ENCODE measurements at places on chromosomes 1 and 21.

DNA sequence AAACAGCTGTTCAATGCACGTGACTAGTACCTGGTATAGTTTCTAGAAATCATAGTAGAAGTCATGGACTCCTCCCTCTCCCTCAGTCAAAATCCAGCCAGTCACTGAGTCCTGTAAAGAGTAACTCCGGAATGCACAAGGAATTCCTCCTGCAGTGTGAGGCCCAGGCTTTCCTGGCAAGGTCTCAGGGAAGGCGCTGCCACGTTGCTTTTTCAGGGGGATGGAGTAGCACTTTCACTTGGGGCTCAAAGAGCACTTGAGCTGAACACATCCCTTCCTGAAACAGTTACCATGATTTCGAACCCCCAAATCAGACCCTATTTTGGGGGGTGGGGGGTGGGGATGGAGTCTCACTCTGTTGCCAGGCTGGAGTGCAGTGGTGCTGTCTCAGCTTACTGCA, 26.4 kb upstream of the LRRC8D start:
- no peak for DNase-seq

- DNase-seq, result no peak
These were observed 113.1 kb downstream of the RHOU start for GRCh38 chr1:228848406-228848805.

DNA sequence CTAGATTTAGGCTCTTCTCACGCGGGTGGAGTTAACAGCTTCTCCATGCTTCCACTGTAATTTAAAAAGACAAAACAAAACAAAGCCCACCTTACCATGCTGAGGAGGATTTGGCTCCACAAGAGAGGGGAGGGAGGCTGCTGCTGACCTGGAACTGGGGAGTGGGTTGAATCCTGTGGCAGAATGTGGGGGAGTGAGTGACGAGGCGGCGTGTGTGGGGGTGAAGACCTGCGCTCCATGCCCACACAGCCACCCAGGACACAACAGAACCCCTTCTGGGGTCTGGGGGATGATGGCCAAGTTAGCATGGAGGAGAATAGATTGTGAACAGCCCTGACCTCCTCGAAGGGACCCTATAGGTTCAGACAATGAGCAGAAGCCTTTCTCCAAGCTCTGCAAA, 44.0 kb upstream of the LRRN2 start:
- no peak for DNase-seq

DNA sequence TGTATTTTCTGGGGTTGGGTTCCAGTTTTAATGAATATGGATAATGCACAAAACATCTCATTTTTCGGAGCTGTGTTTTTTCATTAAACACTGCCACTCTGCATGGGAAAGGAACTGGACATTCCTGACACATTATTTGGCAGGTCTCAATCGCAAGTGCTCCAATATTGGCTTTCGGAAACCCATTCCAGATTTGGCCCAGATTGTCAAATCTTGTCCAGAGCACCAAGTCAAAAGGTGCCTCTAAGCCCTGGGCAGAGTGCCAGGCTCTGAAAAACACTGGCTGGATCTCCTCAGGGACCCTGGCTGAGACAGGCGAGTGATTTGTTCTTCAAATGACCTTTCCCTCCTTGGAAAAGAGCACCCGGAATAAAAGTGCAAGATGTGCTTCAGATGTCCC, 68.4 kb upstream of the MRPS6 start:
- no peak for DNase-seq

DNA sequence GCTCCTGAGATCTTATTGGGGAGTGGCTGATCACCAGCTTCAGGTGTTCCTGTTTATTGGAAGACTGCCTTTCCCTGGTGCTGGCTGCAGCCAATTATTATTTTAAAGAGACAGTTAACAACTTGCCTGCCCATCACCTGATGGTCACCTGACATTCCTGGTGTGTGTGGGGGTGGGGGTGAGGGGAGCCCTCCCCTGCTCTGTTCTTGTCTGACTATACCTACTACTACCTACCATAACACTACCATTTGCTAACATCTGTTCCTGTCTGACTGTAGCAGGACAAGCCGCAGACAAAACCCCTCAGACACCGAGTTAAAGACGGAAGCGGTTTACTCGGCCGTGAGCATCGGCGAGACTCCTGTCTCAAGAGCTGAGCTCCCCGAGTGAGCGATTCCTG, 54.9 kb upstream of the NBPF3 start:
- DNase-seq, result no peak

GRCh38 chr1:200506471-200506870, 96.6 kb upstream of the ZNF281 start:
- DNase-seq, result no peak

DNA sequence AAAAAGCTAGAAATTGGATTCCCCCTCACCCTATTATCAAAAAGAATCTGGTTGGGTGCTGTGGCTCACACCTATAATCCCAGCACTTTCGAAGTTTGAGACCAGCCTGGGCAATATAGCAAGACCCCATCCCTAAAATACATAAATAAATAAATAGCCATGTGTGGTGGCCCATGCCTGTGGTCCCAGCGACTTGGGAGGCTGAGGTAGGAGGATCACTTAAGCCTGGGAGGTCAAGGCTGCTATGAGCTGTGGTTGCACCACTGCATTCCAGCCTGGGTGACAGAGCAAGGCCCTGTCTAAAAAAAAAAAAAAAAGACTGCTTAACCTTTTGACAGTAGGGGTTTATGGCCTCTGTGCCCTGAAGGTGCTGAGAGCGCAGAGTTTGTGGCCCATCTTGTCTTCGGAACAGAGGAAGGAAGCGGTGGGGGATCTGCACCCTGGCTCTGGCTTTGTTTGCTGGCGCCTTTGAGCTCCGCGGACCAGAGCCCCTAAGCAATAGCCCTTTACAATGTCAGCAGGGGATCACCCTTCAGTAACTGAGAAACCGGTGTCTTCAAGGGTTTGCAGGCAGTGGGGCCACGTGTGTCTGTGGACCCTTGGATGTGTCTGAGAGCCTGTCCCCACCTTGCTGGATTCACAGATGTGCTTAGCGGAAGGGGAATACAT, 22.1 kb downstream of the SLC2A7 start:
- no peak for DNase-seq

- DNase-seq, result peak; percentile 30
These were observed 5.0 kb downstream of the SLC22A15 start for GRCh38 chr1:115980998-115981993.

- no peak for DNase-seq
These were observed 129.2 kb downstream of the ROR1 start for GRCh38 chr1:63902844-63903589.

DNA sequence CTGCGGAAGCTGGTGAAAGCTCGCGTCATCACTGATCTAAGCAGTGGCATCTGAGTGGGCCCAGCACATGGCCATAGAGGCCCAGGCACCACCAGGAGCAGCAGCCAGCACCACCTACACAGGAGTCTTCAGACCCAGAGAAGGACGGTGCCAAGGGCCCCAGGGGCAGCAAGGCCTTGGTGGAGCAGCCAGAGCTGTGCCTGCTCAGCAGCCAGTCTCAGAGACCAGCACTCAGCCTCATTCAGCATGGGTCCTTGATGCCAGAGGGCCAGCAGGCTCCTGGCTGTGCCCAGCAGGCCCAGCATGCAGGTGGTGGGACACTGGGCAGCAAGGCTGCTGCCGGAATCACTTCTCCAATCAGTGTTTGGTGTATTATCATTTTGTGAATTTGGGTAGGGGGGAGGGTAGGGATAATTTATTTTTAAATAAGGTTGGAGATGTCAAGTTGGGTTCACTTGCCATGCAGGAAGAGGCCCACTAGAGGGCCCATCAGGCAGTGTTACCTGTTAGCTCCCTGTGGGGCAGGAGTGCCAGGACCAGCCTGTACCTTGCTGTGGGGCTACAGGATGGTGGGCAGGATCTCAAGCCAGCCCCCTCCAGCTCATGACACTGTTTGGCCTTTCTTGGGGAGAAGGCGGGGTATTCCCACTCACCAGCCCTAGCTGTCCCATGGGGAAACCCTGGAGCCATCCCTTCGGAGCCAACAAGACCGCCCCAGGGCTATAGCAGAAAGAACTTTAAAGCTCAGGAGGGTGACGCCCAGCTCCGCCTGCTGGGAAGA, 3.2 kb upstream of the ARTN start:
- no peak for DNase-seq

- peak; percentile 38 for DNase-seq
These were observed 670 bp downstream of the COX20 start for GRCh38 chr1:244836135-244836521.

DNA sequence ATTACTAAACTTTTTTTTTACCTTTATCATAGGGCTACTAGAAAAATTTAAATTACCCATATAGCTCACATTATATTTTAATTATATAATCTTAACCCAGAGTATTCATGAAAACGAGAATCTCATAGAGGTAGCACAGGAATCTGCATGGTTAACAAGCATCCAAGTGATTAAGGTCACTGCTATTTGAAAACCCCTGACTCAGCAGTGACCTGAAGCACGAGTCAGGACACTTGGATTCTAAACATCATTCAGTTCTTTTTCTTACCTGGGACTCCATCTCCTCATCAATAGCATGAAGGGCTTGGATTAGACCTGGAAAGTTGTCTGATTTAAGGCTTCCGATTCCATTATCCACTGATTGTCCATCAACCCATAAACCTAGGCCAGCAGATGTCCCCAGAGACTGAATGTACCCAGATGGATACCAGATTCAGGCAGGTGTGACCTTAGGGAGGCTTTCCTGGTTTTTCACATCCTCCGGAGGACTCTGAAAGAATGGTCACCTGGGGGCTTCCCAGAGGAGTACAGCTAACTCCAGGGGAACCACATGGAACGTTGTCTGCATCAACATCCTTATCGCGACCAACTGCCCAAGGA, 174.3 kb downstream of the SETD4 start:
- no peak for DNase-seq

DNA sequence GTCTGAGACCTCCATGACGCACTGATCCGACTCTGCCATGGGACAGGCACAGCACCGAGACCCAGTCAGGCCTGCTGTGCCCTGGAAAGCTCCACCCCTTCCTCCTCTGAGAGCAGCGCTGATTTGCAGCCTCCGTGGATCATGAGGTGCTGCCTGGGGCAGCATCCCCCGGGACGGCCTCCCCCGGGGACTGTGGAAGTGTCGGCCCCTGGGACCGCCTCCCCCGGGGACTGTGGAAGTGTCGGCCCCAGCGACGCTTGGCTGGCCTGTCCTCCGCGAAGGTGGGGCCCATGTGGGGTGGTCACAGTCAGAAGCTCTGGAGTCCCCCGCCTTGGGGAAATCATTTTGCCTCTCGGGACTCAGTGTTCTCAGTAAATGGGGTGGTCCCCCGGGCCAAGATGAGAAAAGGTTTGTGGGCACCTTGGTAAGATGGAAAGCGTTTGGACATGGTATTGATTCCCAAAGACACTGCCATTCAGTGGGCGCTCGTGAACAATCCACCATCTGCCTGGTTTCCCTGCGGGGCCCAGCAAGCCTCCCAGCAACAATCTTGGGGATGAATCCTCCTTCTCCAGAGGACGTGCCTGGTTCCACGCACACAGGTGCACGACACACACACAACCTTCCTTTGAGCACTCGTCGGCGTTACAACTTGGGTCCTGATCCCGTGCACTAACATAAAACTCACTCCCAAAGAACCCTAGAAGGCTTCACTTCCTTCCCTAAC, 3.0 kb downstream of the TFF2 start:
- DNase-seq, result no peak

DNA sequence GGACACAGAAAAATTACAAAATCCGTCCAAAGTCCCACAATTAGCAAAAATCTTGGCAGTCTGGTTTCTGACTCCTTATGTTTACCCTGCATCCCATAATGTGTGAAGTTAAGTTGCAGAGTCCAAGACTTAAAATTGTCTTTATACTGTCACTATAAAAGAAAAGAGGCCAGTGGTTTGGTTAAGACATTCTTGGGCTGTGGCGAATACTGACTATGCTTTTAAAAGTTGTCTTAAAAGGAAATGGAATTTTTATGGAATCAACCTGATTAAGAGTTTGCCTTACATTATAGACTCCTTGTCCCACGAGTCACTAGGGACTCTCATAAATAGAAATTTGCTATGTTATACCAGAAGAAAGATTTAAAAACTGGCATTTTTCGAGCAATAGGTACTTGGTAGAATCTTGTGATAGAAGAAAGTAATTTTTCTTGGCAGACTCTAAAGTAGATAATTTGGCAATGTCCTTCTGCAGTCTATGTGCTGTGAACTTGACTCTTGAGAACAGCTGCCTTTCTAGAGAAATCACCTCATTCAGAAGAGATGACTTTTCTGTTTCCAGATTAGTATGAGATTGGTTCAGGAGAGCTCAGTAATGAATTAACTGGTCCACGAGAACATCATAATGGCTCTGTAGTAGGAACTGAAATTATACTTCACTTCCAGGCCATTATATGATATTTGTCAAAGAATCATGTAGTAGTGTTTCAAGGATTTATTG, 31.8 kb downstream of the NTNG1 start:
- no peak for DNase-seq

DNA sequence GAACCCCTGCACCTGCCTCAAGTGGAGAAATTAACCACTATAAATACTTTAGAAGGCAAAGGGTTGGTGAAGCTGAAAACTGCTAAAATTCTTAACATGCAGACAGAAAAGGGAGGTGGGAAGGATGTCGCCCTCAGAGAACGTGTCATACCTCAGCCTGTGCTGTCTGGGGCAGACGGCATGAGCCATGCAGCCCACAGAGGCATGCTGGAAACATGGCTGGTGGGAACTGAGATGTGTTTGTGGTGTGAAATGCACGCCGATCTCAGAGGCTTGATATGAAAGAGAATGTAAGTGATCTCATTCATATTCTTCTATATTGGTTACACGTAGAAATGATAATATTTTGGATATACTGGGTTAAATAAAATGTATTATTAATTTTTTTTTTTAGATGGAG, 16.3 kb downstream of the AGPAT3 start:
- DNase-seq, result no peak

- DNase-seq, result no peak
These were observed 19.9 kb downstream of the FAM89A start for GRCh38 chr1:231020139-231020601.

- DNase-seq, result peak; percentile 99
These were observed 13.5 kb upstream of the ADAMTSL4 start for GRCh38 chr1:150535511-150536287.

DNA sequence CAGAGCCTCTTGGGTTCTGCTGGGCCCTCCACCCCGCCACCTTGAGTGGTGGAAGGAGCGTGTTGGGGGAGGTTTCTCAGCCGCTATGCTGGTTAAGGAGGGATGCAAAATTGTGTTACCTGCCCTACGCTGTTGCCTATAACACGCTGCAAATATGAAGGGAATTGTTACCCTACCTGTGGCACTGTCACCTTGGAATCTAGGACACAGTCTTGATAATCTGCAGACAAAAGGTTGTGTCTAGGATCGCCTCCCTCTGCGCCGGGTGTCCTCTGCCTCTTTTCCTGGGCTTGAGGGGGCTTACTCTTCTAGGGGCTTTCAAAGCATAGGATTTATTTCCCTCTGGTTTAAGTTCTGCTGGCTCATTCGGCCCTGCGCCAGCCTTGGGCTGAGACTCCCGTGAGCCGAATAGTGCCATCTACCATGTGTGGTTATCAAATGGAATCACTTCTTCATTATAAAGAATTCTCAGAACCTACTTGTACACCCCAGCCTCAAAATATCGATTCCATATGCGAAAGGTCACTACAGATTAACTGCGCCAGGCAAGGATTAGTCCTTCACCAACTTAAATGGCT, 697 bp downstream of the SLC22A15 start:
- no peak for DNase-seq

- no peak for DNase-seq
These were observed 50.1 kb downstream of the BCL9 start for GRCh38 chr1:147591261-147591891.

- DNase-seq, result no peak
These were observed 3.5 kb downstream of the C1orf159 start for GRCh38 chr1:1112237-1112985.

- DNase-seq, result no peak
These were observed 12.0 kb downstream of the PRDX6 start for GRCh38 chr1:173489149-173489600.

Measured in RCC 7860 (cell line).